ENCODE measurements at places on chromosomes 6 and 20.
A peak's percentile ranks its signal among the peaks of the same experiment; 100 is the strongest.

DNA sequence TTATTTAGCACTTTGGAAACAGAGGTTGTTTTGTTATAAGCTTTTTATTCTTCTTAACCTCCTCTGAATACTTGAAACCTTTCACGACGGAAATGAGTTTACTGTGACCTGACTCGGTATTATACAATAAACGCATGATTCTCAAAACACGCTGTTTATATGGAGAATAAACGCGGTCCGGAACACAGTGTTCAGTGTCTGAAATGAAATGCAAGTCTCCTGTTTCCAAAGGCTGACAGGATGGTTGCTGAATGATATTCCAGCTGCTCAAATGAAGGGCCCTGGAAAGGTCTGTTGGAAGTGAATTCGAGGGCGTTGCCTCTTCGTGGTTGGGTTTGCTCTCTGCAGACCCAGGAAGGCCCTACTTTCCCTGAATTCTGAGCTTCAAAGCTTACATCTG is 83.4 kb downstream of the RSPH3 start:
- DNase-seq, result no peak

DNA sequence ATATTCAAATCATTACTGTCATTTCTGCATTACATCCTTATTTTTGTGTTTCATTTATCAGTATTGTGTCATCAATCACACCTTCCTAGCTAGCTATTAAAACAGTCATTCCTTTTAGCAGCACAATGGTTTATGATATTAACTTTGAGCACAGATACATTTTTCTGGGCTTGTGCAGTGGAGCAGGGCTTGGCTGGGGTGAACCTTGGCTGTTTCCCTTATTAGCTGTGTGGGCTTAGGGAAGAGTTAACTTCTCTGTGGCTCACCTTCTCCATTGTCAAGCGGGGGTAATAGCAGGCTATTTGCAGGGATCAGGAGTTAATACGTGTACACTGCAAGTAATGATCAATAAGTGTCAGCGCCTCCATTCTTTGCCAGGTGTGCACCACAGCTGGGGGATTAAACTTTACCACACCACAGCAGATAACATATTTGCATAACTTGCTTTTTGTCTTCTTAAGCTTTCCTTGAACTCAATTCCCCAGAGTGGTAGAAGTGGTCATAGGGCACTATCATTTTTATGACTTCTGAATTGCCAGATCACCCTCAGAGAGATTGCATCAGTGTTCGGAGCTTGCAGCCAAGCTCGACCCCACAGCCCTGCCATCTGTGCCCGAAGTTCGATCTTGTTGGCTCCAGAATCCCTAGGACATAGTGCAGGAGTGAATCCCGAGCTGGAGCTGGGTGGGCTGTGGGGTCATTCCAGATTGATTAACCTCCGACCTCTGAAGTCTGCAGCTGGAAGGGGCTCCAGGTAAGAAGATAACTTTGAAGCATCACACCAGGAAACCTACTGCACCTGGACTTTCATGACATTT is 1.5 kb upstream of the PYGB start:
- no peak for DNase-seq

- no peak for DNase-seq
Observed at GRCh38 chr6:113406048-113406695, 451.0 kb upstream of the MARCKS start.

GRCh38 chr6:75183099-75183541 is 22.7 kb downstream of the COL12A1 start:
- DNase-seq, result no peak

GRCh38 chr6:126661646-126662045 is 321.7 kb downstream of the CENPW start:
- no peak for DNase-seq

DNA sequence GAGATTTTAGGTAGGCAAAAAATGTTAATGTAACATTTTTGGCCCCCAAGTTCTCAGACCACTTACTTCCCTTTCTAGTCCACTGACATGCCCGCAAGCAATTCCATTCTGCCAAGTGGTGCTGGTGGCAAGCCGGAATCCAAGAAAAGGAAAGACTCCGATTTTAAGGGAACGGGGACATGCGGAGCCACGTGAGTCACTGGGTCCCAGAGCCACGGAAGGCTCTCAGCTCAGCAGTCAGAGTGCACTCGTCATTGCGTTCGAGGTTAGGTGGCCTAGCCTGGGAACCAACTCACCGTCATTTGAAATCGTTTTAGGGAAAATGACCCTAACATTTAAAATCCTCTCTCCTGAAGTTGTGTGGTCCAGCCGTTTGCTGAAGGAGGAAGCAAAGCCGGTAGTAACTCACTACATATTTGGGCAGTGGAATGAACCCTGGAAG is 711 bp upstream of the SIRT5 start:
- DNase-seq, result peak; percentile 33

GRCh38 chr6:125120054-125120590 is 33.5 kb upstream of the TPD52L1 start:
- DNase-seq, result no peak

DNA sequence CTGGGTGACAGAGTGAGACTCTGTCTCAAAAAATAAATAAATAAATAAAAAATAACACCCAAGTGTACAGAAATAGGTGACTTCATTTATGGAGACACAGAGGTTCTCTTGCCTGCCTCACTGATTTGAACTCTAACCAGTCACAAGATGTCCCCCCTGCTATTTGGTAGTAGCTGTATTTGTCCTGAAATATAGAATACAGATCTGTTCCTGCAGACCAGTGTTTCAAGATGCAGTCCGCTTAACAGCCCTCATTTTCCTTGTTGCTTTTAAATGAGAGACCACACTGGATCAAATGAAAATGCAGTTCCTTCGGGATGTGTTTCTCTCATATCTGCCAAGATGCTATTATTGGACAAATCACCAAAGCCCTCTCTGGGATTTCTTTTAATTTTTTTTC is 7.6 kb downstream of the PLCB4 start:
- no peak for DNase-seq

DNA sequence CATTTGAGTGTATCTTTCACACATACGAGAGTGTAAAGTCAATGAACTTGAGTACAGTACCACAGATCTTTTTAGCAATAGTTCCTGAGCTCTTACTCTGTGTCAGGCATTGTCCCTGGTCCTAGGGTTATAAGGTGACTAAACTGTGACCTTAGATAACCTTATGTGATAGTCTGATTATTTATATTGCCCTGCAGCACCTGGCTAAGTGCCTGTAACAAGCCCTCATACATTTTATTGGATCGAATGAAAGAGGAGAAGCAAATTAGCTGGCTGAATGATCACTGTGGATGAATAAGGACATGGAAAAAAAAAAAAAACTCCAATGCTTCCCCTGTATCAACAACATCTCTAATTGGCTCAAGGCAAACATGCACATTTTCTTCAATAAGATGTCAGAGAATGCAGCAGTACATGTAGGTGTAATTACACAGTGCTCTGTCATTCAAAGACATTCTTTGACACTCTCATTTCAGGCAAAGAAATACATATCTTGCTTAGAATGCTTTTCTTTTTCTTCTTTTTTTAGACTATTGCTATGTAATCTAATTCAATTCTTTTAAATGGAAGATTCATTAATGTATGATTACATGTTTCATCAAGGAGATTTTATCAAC is 153.4 kb downstream of the PHACTR1 start:
- DNase-seq, result no peak

- no peak for DNase-seq
Observed at GRCh38 chr20:57288651-57289277, 22.3 kb upstream of the BMP7 start.

DNA sequence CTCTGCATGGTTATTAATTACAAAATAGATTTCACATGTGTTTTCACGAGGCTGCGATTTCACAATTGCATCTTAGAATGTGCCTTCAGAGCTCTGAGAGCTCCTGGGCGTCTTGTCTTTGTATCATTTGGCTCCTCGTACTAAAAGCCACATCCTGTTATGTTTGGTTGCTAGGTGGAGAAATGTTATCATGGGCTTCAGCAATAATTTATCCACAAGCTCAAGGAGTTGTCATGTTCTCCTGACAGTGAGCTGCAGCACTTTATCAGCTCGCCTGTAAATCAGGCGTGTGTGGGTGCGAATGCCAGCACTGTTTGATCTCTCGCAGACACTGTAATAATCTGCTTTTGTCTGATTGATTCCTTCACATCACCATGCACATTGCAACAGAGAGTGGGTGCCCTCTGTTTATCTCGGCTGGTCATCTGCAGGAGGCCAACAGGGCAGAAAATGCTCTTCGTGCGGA is 218.6 kb upstream of the ZFP64 start:
- no peak for DNase-seq

GRCh38 chr20:11992426-11992825 is 74.7 kb downstream of the BTBD3 start:
- no peak for DNase-seq

GRCh38 chr20:35578469-35578868 is 36.6 kb downstream of the ERGIC3 start:
- no peak for DNase-seq

- no peak for DNase-seq
Observed at GRCh38 chr6:45563041-45563440, 185.3 kb upstream of the SUPT3H start.

DNA sequence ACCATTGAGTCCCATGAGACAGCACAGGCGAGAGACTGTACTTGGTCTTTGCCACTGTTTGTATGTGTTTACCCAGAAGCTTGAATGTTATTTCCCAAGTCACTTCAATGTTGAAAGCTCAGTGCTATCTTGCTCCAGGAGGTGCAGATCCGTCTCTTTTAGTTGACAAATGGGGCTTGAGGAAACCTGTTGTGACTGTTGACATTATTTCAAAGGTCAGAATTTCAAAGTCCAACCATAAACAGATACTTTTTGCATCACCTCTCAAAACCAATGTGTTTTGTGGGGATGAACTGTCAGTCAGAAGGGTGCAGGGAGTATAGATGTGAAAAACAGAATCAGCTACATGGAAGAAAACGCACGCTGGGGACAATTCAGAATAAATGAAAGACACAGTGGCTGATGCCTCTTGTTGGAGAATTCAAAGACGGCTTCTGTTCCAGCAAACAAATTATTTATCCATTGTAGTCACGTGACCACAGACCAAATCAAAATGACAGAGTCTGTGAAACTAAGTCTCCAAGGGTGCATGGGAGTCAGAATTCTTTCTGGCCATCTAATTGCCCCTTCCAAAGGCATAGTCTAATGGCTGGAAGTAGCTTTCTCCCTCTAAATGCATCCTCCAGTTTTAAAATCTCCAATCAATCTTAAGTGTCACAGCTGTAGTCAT is 83.7 kb downstream of the MYLK4 start:
- no peak for DNase-seq

DNA sequence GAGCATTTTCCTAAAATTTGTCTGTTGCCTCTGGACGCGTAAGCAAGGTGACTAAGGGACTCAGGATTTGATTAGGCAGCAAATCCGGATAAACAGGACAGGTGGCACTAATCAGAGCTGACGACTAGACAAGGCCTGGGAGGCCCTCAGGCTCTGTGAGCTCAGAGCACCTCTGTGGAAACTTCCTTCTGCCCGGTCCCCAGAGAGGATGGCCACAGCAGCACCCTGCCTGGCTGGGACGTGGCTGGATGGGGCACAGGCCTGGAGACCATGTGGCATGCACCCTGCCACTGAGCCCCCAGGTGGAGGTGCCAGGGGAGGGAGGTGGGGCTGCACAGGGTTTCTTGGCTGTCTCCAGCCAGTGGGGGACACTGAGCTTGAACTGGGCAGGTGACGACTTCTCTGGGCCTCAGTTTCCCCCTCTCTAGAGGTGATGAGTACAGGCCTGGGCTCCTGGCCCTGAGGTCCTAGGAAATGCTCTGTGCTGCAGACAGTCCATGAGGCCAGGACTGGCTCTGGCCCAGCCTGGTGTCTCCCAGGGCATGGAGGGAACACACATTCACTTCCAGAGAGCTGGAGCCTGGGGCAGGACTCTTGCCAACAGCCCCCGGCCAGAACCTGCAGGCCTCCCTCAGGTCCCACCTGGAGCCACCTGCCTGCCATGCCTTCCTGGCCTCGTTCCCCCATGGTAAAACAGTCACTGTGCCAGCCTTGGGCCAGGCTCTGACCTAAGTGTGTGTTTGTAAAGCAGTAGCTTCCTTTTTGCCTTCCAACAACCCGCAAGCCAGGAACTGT is 39.6 kb upstream of the STX16 start:
- no peak for DNase-seq

GRCh38 chr6:156839129-156839528 is 62.0 kb downstream of the ARID1B start:
- DNase-seq, result no peak

DNA sequence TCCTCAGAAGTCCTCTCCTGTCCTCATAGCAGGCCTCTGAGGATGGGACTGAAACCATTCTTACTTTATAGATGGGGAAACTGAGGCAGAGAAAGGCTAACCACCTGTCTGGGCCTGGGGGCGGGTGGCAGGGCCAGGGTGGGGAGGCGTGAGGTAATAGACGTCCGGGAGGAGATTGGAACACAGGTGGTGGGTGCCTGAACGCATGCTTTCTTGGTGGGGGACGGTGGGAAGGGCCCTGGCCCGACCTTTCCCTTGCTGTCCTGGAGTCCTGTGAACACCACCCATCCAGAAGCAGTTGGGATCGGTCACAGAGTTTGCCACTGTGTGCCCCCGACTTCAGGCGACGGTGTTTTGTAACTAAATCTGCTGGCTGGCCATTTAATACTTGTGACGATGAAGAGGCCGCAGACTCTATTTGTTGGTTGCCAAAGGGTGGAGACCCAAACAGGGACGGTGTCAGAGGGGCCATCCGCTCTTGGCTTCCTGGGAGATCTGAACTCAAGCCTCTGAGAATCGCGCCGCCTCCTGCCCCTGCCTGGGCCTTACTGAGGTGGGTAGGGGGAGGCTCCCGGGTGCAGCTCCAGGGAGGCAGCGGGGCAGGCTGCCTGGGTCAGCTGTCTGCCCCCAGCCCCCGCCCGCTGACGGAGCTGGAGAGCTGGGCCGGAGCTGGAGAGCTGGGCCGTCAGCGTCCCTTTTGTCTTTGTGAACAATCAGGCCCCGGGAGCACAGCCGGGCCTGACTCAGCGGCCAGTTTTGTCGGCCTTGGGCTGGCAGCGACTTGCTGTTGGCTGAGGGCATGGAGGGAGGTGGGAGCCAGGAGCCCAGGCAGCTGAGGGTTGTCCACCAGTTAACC is 4.1 kb downstream of the RBM38 start:
- DNase-seq, result no peak

DNA sequence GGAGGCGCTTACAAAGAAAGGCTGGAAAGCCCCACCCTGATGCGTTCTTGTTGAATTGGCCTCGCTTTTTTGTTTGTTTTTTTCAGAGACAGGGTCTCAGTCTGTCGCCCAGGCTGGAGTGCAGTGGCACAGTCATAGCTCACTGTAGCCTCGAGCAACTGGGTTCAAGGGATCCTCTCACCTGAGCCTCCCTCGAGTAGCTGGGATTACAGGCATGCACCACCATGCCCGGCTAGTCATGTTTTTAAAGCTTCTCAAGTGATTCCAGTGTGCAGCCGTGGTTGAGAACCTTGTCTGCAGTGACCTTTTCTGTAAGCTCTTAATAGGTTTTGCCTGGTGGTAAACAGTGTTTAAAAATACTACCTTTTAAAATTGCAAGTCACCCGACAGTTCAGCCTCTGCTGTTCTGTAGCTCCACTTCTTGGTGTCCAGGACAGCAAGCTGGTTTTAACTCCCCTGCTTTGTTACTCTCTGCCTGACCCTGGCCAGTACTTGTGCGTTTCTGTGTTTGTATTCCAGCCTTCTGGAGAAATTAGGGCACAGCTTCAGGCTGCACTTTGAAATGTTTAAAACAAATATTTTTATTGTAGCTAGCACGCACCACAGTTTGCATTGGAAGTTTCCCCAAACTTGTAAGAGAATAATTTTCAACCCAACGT is 54.4 kb downstream of the KDM1B start:
- no peak for DNase-seq

Data from NCI-H2081 (cell line).